Natural killer cell treated with Interleukin-12 subunit alpha and Interleukin-12 subunit beta and Interleukin-15 and Interleukin-18, amount 100 ng/mL, for 72 hours (primary cell): ENCODE measurements at places on chromosomes 1 and 21. TPM values are rescaled to one million over a fixed set of nuclear protein-coding genes. Genes with fewer than 3 reads are reported as not detected.

Gene SERPINC1
- total RNA-seq: 0.36 TPM

- no peak for DNase-seq
- no peak overlapping the region for H3K27ac ChIP-seq
- H3K4me1 ChIP-seq: no peaks in the 10 kb centered on the region
- H3K27me3 ChIP-seq: no peaks in the 10 kb centered on the region
- H3K4me3 ChIP-seq: no peak overlapping the region
- no peaks in the 10 kb centered on the region for H3K36me3 ChIP-seq
These were observed 1109.3 kb upstream of the B3GALT2 start for GRCh38 chr1:194295685-194296084.

Gene REN
- not detected for total RNA-seq

- H3K36me3 ChIP-seq: peaks cover 23% of the 10 kb centered on the region
- no peaks in the 10 kb centered on the region for H3K27me3 ChIP-seq
- H3K4me1 ChIP-seq: peaks cover 7% of the 10 kb centered on the region
- H3K27ac ChIP-seq: peak overlapping the region; percentile 7
- no peak overlapping the region for H3K4me3 ChIP-seq
These were observed 37.1 kb upstream of the TMCO2 start for GRCh38 chr1:40210511-40211204.

Gene FHAD1
- total RNA-seq: not detected

GRCh38 chr1:234608911-234609690, 877 bp downstream of the IRF2BP2 start:
- H3K27me3 ChIP-seq: no peaks in the 10 kb centered on the region
- H3K4me1 ChIP-seq: peaks cover 56% of the 10 kb centered on the region
- peak; percentile 74 for DNase-seq
- H3K27ac ChIP-seq: no peak overlapping the region
- peaks cover 42% of the 10 kb centered on the region for H3K36me3 ChIP-seq
- H3K4me3 ChIP-seq: peak overlapping the region; percentile 59
